ENCODE measurements at places on chromosomes 7 and 10.

DNA sequence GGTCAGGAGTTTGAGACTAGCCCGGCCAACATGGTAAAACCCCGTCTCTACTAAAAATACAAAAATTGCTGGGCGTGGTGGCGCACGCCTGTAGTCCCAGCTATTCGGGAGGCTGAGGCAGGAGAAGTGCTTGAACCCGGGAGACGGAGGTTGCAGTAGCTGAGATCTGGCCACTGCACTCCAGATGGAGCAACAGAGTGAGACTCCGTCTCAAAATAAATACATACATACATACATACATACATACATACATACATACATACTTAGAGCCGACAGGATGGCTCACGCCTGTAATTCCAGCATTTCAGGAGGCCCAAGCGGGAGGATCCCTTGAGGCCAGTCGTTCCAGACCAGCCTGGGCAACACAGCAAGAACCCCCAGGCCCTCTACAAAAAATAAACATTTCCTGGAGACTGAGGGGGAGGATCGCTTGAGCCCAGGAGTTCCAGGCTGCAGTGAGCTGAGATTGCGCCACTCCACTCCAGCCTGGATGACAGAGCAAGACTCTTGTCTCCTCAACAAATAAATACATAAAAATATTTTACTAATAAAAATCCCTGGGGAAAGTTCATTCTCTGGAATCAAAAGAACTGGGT lies 90.9 kb upstream of the TNRC18 start:
- DNase-seq = no peak

DNA sequence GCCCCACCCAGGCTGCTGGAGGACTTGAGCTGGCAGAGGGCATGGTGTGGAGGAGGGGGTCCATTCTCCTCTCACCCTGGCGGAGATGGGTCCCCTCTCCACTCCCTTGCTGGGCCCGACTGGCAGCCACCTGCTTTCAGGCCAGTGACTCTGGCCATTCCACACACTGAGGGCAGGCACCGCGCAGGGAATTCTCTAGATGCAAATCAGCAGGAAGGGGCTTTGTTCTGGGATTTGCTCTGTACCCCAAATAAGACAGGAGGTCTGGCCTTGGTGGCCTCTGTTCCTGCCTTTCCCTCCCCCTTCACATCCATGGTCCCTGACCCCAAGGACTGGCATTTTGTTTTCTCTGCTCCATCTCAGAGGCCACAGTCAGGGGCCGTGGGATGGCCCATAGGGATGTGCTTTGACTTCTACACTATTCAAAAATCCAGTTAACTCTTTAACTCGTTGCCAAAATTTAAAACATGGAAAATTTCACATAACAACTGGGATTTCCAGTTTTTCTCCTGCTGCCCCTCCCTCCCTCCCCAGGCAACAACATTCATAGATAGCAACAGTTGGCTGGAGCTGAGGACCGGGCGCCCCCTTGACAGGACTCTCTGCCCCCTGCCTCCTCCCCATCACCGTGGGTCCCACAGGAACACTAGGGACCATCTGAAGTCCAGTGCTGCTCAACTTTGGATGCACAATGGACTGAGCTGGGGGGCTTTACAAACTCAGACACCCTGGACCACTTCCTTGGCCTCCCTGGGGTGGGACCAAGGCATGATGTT lies 33.9 kb downstream of the PPIF start:
- no peak for DNase-seq

GRCh38 chr7:25735674-25736242 lies 416.2 kb upstream of the NFE2L3 start:
- DNase-seq = no peak

- no peak for DNase-seq
Observed at GRCh38 chr7:11779864-11780674, 51.9 kb downstream of the THSD7A start.

- DNase-seq = no peak
Observed at GRCh38 chr7:146414373-146414772, 297.8 kb downstream of the CNTNAP2 start.

GRCh38 chr10:85446827-85447226 lies 919.8 kb downstream of the GRID1 start:
- no peak for DNase-seq

- DNase-seq = peak; percentile 55
Observed at GRCh38 chr7:28990200-28990960, 32.2 kb upstream of the TRIL start.

GRCh38 chr7:22339725-22340390 lies 17.1 kb downstream of the RAPGEF5 start:
- no peak for DNase-seq

GRCh38 chr10:124655191-124656112 lies 88.7 kb downstream of the FAM53B start:
- no peak for DNase-seq

DNA sequence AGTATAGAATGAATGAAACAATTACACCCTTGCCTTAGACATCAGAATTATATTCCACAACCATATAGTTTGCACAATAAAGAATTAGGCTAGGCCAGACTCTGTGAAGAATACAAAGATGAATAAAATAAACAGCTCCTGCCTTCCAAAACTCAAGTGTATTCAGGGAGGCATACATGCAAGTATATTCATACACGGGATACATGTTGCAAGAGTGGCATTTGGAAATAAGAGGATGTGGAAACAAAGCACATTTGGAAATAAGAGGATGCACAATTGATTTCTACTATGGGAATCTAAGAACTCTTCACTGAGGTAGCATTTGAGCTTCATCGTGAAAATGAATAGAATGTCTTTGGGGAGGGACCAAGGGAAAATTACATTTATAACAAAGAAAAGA lies 27.0 kb upstream of the TMEM26 start:
- no peak for DNase-seq

- no peak for DNase-seq
Observed at GRCh38 chr10:118370499-118370898, 28.4 kb upstream of the FAM204A start.

- DNase-seq = no peak
Observed at GRCh38 chr10:96255549-96256333, 15.6 kb downstream of the BLNK start.

DNA sequence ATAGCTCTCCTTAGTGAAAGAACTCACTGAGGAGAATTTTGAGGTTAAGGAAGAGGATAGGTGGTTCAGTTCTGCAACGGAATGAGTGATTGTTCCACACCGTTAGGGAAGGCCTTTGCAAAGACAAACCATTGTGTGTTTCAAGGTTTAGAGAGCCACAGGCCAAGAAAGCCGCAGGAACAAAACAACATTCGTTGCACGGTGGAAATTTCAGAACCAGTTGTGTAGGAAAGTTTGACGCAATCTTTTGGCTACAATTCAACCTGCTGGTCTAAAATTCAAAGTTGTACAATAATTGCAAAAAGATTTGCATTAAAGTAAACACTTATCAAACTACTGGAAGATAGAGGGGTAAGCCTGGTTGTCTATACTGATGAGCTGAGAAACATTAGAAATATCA lies 91.4 kb downstream of the FAM107B start:
- DNase-seq = no peak

DNA sequence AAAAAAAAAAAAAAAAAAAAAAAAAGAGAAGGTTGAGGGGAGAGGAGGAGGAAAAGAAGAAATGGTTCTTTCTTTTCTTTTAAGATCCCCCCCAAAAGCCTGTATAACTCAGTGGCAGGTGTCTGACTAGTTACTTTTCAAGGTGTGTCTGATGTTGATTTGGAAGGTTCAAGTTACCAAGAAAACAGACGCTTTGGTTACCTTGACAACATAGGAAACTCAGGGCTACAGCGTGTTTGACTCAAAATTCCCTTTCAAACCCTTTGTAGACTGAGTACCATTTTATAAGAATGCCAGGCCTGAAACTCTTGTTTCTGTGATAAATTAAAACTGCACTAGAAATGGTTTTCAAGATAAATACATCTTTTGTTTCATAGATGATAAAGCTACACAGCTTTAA lies 286.8 kb downstream of the SKIDA1 start:
- DNase-seq = no peak

- DNase-seq = no peak
Observed at GRCh38 chr7:112214883-112215282, 8.4 kb downstream of the ZNF277 start.

GRCh38 chr7:1160670-1161021 lies 650 bp upstream of the ZFAND2A start:
- DNase-seq = peak; percentile 48

GRCh38 chr7:55413442-55413841 lies 48.3 kb downstream of the LANCL2 start:
- DNase-seq = no peak

GRCh38 chr10:28111712-28112111 lies 112.8 kb upstream of the ODAD2 start:
- no peak for DNase-seq

Measured in D341Med (cell line).